ENCODE measurements at places on chromosomes 3 and 15.

GRCh38 chr15:67746022-67746421 is 79.3 kb upstream of the SKOR1 start:
- no peak for DNase-seq

DNA sequence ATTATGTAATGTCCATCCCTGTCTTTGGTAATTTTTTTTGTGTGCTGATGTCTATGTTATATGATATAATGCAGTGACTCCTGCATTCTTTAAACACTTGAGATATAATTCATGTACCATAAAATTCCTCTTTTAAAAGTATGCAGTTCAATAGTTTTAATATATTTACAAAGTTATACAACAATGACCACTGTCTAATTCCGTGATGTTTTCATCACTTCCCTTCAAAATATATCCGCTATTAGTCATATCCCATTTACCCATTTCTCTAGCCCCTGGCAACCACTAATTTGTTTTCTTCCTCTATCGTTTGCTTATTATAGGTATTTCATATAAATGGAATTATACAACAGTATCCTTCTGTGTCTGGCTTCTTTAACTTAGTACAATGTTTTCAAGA is 64.9 kb upstream of the SUCLG2 start:
- no peak for DNase-seq

DNA sequence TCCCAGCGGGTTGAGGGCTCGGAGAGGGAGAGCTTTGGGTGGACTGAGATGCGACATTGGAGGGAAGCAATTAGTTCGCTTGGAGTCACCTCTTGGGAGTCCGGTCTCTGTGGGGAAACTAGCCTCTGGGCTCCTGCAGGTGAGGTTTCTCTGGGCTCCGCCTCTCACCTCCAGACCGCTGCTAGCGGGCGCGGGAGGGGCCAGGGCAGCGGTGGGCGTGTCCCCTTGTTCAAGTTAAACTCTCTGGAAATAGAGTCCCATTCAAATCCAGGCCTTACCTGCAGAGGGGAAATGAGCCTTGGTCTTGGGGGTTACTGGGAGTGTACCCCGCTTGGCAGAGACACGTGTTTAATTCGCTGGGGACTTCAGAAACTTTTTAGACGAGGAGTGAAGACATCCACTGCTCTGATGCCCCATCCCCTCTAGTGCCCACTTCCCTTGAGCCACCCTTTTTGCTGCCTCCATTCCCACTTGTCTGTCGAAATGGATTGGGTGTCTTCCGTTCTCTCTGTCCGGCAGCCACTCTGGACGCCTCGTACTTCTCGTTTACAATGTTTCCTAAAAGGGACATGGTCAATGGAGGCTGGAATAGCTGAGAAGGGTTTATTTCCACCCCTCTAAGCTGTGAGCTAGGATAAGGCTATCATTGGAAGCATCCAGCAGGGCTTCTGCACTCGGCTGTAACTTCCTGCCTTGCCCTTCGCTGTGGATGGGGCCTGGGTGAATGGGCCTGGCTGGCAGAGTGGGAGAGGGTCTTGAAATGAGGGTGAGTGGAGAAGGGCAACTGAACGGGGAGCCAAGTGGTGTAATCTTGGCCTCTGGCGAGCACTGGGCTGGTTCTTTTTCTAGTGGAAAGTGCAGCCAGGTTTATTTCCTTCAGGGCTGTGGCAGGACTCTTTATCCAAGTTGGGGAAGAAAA is 1.1 kb downstream of the MITF start:
- DNase-seq, result peak; percentile 8

GRCh38 chr3:70740872-70741271 is 428.4 kb upstream of the MDFIC2 start:
- no peak for DNase-seq

DNA sequence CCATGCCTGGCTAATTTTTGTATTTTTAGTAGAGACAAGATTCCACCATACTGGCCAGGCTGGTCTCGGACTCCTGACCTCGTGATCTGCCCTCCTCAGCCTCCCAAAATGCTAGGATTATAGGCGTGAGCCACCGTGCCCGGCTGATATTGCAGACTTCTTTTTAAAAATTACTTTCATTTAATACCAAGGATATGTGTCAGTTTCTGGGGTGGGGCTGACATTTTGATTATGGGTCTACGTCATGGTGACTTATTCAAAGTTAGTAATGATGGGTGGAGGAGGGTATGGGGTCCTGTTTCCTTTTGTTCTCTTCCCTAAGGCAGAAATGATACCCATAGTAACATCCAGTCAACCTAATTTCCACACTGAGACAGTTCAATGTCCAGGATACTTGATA is 34.7 kb downstream of the GBE1 start:
- DNase-seq, result no peak

GRCh38 chr3:100865442-100865841 is 127.8 kb downstream of the ABI3BP start:
- DNase-seq, result no peak

DNA sequence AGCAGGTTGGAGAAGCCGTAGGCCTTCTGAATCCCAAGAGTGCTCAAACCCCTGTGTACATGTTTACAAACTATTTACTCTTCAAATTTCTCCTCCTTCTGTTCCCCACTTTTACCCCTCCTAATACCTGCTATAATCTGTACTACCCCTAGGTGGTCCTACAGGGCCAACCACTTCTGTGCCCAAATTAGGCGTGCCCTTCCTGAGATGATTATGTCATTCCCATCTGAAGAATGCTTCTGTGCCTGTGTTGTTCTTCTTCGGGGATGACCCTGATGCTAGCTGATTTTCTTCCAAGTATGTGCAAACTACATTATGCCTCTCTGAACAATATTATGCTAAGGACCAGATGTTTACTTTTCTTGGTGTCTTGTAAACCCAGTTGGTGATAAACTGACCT is 20.5 kb downstream of the RBP2 start:
- no peak for DNase-seq

GRCh38 chr3:114376516-114377185 is 82.8 kb downstream of the TIGIT start:
- DNase-seq, result no peak

DNA sequence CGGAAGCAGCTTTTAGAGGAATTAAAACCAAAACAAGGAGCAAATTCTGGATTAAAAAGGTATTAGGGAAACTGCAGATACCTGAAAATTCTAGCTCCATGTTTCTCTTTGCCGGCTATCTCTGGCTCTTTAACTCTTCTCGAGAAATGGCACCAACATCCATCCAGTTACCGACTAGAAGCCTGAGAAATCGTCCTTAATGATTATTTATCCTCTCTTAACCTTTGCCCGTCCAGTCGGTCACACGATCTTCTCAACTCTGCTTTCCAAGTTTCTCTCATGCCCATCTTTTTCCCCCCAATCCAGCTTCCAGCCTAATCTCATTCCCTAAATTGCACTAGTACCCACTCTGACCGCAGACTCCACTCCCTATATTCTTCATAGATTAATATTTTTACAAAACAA is 596 bp upstream of the SGO1 start:
- no peak for DNase-seq

- DNase-seq, result no peak
Measured at GRCh38 chr3:61182662-61183061, 68.6 kb downstream of the FHIT start.

GRCh38 chr3:38649500-38650247 is at the start of gene SCN5A:
TSS of gene SCN5A (minus strand) at chr3:38649687. CDS start at chr3:38633307, 16,380 bp downstream.
- peak; percentile 53 for DNase-seq

DNA sequence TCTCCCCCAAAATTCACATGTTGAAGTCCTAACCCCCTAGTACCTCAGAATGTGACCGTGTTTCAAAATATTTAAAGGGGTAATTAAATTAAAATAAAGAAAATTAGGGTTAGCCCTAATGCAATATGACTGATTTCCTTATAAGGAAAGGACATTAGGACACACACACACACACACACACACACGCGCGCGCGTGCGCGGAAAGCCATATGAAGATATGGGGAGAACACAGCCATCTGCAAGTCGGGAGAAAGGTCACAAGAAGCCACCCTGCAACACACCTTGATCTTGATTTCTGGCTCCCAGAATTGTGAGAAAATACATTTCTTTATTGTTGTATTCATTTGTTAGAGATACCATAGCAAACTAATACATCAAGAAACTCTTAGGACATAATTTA is 54.6 kb upstream of the STXBP5L start:
- DNase-seq, result no peak

DNA sequence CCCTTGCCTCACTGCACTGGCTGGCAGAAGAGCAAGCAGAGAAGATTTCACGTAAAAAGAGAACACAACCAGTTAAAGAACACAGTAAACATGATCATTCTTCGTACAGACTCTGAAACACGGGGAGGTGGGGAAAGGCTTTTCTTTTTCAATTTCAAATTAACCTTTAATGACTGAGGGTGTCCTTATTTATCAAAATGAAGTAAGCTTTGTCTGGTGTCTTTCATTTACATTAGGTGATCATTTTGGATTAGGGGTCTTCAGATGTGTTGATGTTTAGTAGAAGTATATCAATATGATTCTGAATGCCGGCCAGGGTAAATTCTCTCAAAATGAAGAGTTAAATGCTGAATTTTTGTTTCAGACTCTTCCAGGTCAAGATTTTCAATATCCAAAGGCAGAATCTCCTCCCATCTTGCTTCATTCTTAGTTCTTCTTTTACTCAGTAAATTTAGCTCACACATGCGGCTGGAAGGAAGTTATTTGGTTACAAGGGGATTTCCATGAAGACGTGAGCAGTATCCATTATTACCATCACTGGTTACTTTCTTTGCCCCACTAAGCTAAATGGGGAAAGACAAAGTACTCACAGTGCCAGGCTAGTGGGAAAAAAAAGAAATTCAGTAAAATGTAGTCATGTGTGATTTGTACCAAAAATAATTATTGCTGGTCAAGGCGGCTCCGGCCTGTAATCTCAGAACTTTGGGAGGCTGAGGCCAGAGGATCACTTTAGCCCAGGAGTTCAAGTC is 272.2 kb upstream of the NR2F2 start:
- no peak for DNase-seq
